ENCODE measurements at places on chromosomes 5 and 9. TPM values are rescaled to one million over a fixed set of nuclear protein-coding genes. Genes with fewer than 3 reads are reported as not detected.

The SLC34A3 gene
- 0.15 TPM for total RNA-seq

The FRRS1L gene
- 0.27 TPM for total RNA-seq

The ORM2 gene
- not detected for total RNA-seq

The PRRX2 gene
- 5.3 TPM for total RNA-seq

The DMRT3 gene
- total RNA-seq = not detected

The SLC2A6 gene
- total RNA-seq = 17.1 TPM

The PKD2L2 gene
- total RNA-seq = not detected

The SLC36A2 gene
- not detected for total RNA-seq

The RNF38 gene
- total RNA-seq = 9.3 TPM

The PCDHGA12 gene
- total RNA-seq = not detected

The ACER2 gene
- total RNA-seq = 2.6 TPM

The EPB41L4A gene
- total RNA-seq = 2.5 TPM

The PCDHGB4 gene
- 0.81 TPM for total RNA-seq

The PTGDS gene
- total RNA-seq = 1.4 TPM

The UBAP1 gene
- total RNA-seq = 53.5 TPM

The SLC27A6 gene
- total RNA-seq = 0.03 TPM

The RHOBTB3 gene
- total RNA-seq = 8.1 TPM

The SPINK13 gene
- total RNA-seq = 0.38 TPM

The MRPS2 gene
- total RNA-seq = 130 TPM

The ADAMTS2 gene
- 0.03 TPM for total RNA-seq

The CAVIN4 gene
- total RNA-seq = 0.32 TPM

The BRINP1 gene
- total RNA-seq = 0.15 TPM

The TAF11L5 gene
- not detected for total RNA-seq

The TARS1 gene
- 118 TPM for total RNA-seq

The FAT2 gene
- total RNA-seq = 0.01 TPM

The BASP1 gene
- total RNA-seq = 209 TPM

The OMD gene
- not detected for total RNA-seq

The IL5 gene
- total RNA-seq = not detected

The PCDHA9 gene
- not detected for total RNA-seq

The DUSP1 gene
- 523 TPM for total RNA-seq

The KIF12 gene
- 1.8 TPM for total RNA-seq

The PCDHB6 gene
- 1.1 TPM for total RNA-seq

The SURF1 gene
- total RNA-seq = 42.8 TPM

The HRCT1 gene
- total RNA-seq = 0.34 TPM

The DOK3 gene
- 4.3 TPM for total RNA-seq

The NDUFAF2 gene
- total RNA-seq = 64.5 TPM

The KCNT1 gene
- 0.02 TPM for total RNA-seq

The C5orf58 gene
- total RNA-seq = not detected

The NPR3 gene
- 14.7 TPM for total RNA-seq

The CACFD1 gene
- total RNA-seq = 4.2 TPM

The GPR150 gene
- 0.07 TPM for total RNA-seq

The INSL4 gene
- total RNA-seq = 17.1 TPM

The FBXO4 gene
- 7.7 TPM for total RNA-seq

The QSOX2 gene
- total RNA-seq = 26.8 TPM

The TAF1L gene
- not detected for total RNA-seq

The BTNL3 gene
- not detected for total RNA-seq

The CAPSL gene
- not detected for total RNA-seq

Data from A549 treated with AZD2906 at 1 μM for 4 hours (cell line).